Tibial nerve (tissue), 4 donors: ENCODE measurements at places on chromosomes 1 and 21.

GRCh38 chr1:8439015-8439702 is 121.2 kb downstream of the SLC45A1 start:
- DNase-seq: peak; percentile 79

- no peak for DNase-seq
Observed at GRCh38 chr1:185351734-185352466, 34.9 kb upstream of the IVNS1ABP start.

GRCh38 chr1:243264717-243265116 is 8.9 kb downstream of the SDCCAG8 start:
- DNase-seq: no peak

GRCh38 chr1:5740865-5741860 is 251.1 kb downstream of the NPHP4 start:
- no peak for DNase-seq

- no peak for DNase-seq
Observed at GRCh38 chr1:194184425-194184824, 998.0 kb upstream of the B3GALT2 start.

DNA sequence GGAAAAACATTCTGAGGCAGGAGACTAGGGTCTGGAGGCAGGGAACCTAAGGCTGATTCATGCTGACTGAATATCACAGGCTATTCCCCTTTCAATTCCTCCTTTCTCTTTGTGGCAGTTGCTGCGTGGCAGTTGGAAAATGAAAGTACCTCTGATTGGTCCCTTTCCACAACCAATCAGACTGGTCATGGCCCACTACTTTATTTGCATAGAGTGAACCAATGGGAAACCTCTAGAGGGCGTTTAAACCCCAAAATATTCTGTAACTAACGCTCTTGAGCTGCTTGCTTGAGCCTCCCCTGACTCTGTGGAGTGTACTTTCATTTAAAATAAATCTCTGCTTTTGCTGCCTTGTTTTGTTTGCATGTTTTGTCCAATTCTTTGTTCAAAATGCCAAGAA is 27.7 kb upstream of the VN1R5 start:
- DNase-seq: no peak

DNA sequence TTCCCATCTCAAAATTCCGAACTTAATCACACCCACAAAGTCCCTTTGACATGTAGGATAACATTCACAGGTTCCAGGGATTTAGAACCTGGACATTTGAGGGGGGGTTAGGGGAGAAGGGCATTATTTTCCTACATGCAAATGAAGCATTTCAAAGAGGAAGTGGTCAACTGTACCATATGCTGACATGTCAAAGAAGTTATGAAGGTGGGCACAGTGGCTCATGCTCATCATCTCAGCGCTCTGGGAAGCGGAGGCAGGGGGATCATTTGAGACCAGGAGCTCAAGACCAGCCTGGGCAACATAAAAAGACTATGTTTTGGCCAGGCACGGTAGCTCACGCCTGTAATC is 35.7 kb downstream of the PTP4A2 start:
- no peak for DNase-seq

GRCh38 chr1:57064379-57065140 is 98.7 kb upstream of the C8B start:
- DNase-seq: no peak

- no peak for DNase-seq
Observed at GRCh38 chr1:174580801-174581200, 133.0 kb downstream of the GPR52 start.

DNA sequence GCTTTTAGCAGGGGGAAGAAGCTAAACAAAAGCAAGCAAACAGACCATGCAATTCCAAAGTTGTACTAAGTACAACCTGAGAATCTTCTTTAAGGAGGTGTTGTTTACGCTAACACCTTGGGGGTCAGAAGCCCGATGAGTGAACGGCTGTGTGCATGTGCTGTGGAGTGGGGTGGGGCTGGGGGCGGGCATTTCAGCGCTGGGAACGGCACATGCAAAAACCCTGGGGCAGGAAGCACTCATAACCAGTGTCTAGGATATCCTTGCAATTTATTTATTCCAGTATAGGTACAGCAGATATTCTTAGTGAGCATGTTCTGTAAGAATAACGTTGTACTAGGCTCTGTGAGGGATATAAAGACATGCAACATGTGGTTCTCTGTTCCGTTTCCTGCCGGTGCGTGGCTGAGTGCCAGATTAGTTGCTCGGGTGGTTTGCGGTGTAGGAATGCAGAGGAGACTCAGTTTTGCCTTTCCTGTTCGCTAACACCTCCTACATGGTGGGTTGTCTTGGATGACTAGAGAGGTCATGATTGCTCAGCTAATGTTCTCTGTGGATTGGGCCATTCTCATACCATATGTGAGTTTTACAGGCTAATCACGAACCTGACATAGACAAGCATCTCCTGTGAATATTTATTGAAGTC is 3.7 kb downstream of the FASLG start:
- DNase-seq: no peak

- DNase-seq: no peak
Observed at GRCh38 chr1:182739545-182739944, 50.0 kb upstream of the NPL start.

GRCh38 chr21:27152996-27153395 is 186.1 kb upstream of the ADAMTS5 start:
- DNase-seq: no peak

DNA sequence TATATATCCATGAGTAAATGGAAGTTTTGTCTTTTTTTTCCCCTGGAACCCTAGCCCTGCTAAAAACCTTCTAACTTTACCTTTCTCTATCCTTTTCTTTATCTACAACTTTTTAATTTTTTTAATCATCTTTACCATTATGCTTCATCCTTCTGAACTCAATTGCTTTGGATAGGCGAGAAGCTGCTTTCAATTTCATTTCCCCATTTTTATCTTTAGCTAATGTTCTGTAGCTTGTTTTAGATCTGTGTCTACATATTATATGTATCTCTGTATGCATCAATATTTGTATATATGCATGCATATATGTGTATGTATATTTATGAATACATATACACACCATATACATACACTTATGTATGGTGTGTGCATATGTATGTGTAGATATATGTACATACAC is 57.4 kb downstream of the PTPRC start:
- no peak for DNase-seq

DNA sequence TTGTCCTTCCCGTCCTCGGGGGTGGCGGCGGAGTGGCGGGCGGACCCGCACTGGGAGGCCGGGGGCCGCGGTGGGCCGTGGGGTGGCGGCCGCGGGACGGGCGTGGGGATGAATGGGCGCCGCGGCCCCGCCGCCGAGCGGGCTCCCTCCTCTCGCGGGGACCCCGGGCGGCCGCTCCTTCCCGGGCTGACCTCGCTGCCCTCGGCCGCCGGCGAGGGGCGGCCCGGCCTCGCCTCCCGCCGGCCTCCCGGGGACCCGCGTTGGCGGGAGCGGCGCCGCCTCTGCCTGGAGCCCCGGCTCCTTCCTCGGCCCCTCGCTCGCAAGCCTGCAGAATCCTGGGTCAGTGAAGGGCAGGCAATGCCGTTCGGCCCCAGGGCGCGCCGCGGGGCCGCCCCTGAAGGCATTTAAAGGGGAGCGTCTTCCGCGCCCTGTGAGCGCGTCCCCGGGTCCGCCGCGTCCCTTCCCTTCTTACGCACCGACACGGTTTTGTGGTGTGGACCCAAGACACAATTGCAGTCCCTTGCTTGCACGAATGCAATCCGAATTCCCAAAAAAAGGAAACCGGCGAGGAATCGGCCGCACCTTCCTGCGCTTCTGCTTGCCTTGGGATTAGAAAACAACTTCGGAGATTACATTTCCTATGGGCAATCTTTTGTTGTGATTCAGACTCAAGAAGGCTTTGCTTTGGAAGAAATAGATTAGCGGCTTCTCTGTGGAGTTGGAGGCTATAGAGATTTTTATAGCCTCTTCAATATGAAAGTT is 776 bp downstream of the ITSN1 start:
- no peak for DNase-seq

- DNase-seq: no peak
Observed at GRCh38 chr1:36956570-36956969, 77.7 kb downstream of the GRIK3 start.

- DNase-seq: no peak
Observed at GRCh38 chr1:179195376-179195775, 34.1 kb downstream of the ABL2 start.

- no peak for DNase-seq
Observed at GRCh38 chr1:169521226-169521625, 35.5 kb upstream of the SLC19A2 start.

- DNase-seq: no peak
Observed at GRCh38 chr1:9293533-9294404, 1.1 kb downstream of the SPSB1 start.

- peak; percentile 30 for DNase-seq
Observed at GRCh38 chr1:45205910-45206721, at the start of gene ZSWIM5. ZSWIM5 (minus strand) TSS chr1:45206605; CDS start chr1:45206350, 255 bp downstream.

- no peak for DNase-seq
Observed at GRCh38 chr21:45056917-45057560, 17.3 kb upstream of the ADARB1 start.

- DNase-seq: no peak
Observed at GRCh38 chr1:167083871-167084270, 6.3 kb downstream of the GPA33 start.
